ENCODE measurements at places on chromosomes 11 and 22. TPM values are rescaled to one million over a fixed set of nuclear protein-coding genes. Genes with fewer than 3 reads are reported as not detected.

GRCh38 chr11:20547411-20547810 lies 52.0 kb upstream of the SLC6A5 start:
- H3K27ac ChIP-seq, result no peak overlapping the region
- no peaks in the 10 kb centered on the region for H3K4me1 ChIP-seq
- H3K4me3 ChIP-seq, result no peak overlapping the region
- no peaks in the 10 kb centered on the region for H3K27me3 ChIP-seq

DNA sequence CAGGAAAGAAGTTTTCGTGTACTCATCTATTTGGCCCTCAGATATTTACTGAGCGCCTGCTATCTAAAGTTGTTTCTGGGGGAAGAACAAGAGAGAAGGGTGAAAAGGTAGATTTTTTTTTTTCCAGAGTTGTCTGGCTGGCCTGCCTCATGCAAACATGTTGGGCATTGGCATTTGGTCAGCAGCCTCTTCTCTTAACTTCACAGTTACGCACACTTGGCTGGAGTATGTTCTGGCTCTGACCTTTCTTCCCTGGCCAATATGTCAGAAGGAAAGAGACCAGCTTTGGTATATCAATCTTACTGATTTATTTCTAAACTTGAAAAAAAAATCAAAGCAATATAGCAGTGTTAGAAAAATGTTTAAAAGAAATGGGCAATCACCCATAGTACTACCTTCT lies 54.2 kb upstream of the GRAMD1B start:
- H3K27ac ChIP-seq, result no peak overlapping the region
- no peaks in the 10 kb centered on the region for H3K27me3 ChIP-seq
- no peaks in the 10 kb centered on the region for H3K4me1 ChIP-seq
- no peak overlapping the region for H3K4me3 ChIP-seq
- H3K36me3 ChIP-seq, result no peaks in the 10 kb centered on the region

DNA sequence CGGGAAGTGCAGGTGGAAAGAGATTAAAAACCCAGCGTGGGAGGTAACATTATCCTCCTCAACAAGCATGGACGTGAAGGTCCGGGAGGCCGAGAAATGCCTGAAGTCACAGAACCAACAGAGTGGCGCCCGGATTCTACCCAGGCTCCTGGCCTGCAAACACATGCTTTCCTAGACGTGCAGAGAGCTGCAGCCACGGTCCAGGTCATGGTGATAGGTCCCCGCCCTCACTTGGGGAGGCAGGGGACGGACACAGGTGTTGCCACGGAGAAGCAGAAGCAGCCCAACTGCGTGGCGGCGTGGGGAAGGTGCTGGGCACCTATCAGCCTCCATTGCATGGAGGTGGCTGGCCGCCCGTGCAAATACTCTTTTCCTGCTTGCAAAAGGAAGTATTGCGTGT lies 148.8 kb downstream of the MPPED1 start:
- H3K27ac ChIP-seq, result no peak overlapping the region
- H3K36me3 ChIP-seq, result no peaks in the 10 kb centered on the region
- no peak for DNase-seq
- H3K27me3 ChIP-seq, result no peaks in the 10 kb centered on the region

- no peaks in the 10 kb centered on the region for H3K27me3 ChIP-seq
- no peak overlapping the region for H3K4me3 ChIP-seq
- H3K4me1 ChIP-seq, result no peaks in the 10 kb centered on the region
- no peaks in the 10 kb centered on the region for H3K36me3 ChIP-seq
- DNase-seq, result no peak
Measured at GRCh38 chr11:41045266-41045665, 414.2 kb downstream of the LRRC4C start.

GRCh38 chr11:8015753-8016239 lies 28.7 kb downstream of the EIF3F start:
- no peaks in the 10 kb centered on the region for H3K4me1 ChIP-seq
- no peak for DNase-seq
- H3K27me3 ChIP-seq, result no peaks in the 10 kb centered on the region
- no peak overlapping the region for H3K27ac ChIP-seq
- no peak overlapping the region for H3K4me3 ChIP-seq
- H3K36me3 ChIP-seq, result no peaks in the 10 kb centered on the region

GRCh38 chr11:19013181-19013857 lies 47.2 kb downstream of the MRGPRX2 start:
- no peaks in the 10 kb centered on the region for H3K4me1 ChIP-seq
- no peak overlapping the region for H3K27ac ChIP-seq
- no peak overlapping the region for H3K4me3 ChIP-seq
- no peak for DNase-seq
- H3K36me3 ChIP-seq, result no peaks in the 10 kb centered on the region
- no peaks in the 10 kb centered on the region for H3K27me3 ChIP-seq

DNA sequence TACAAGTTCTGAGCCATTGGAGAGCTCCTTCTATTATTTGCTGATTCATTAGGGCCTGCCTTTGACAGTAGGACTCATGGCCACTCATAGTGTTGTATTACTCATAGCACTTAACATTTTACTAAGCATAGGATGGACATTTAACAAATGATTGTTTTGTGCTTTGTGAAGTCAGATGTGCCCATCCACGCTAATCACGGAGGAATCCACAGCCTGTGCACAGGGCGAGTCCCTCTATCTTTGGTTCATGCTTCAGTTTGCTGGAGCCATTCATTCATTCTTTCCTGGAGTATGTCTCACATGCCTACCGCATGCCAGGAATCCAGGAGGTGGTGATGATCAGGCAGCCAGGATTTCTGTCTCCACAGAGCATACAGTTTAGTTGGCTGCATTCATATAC lies 254.1 kb downstream of the NTM start:
- H3K4me1 ChIP-seq, result no peaks in the 10 kb centered on the region
- no peak overlapping the region for H3K27ac ChIP-seq
- H3K4me3 ChIP-seq, result no peak overlapping the region
- no peaks in the 10 kb centered on the region for H3K36me3 ChIP-seq

Gene APOA4
- polyA plus RNA-seq, result 0.64 TPM

Gene MS4A4E
- polyA plus RNA-seq, result not detected

Gene FAM76B
- polyA plus RNA-seq, result 6.9 TPM

DNA sequence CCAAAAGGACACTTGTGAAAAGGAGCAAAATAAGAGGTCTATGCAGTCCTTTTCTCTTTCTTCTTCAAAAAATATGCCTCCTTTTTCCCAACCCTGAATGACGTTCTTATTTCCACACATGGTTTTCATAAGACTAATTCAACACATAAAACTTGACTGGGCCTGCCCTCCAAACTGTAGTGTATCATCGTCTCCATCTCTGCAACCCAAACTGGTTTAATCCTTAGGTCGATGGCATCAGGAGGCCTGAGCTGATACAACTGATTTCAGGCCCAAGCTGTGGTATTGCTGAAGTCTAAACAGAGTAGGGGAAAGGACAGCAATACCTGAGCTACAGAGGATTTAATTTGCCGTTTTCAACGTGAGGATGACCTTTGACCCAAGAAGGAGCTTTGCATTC lies 130.0 kb upstream of the MTNR1B start:
- H3K27me3 ChIP-seq, result no peaks in the 10 kb centered on the region
- H3K4me1 ChIP-seq, result no peaks in the 10 kb centered on the region
- H3K36me3 ChIP-seq, result no peaks in the 10 kb centered on the region
- H3K4me3 ChIP-seq, result no peak overlapping the region
- DNase-seq, result no peak

DNA sequence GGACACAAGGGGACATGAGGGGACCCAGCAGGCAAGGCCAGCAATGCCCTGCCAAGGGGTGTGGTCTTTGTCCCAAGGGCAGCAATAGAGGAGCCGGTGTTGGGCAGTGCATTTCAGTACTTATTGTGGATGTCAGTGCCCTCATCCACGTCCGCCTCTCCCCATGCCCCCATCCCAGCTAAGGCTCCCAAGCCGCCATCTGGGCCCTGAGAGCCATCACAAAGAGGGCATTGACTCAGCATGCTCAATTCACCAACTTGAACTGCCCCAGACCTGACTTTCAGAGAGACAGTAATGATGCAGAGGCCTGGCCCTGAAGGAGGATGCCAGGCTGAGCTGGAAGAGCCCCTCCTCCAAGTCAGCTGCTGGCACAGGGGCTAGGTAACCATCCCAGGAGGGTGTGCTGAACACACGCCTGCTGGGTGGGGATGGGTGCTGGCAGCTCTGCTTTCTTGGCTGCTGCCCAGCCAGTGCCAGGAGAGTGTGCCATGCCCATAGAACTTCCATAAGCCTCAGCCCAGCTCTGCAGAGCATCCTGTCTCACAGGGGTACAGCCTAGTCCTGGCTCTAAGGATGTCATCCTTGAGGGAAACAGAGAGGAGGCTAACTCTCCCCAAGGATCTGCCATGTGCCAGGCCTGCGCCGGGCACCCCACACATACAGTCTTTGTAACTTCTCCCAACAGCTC lies 46.5 kb downstream of the PDE2A start:
- H3K36me3 ChIP-seq, result no peaks in the 10 kb centered on the region
- no peaks in the 10 kb centered on the region for H3K27me3 ChIP-seq
- no peak for DNase-seq
- no peak overlapping the region for H3K4me3 ChIP-seq
- H3K4me1 ChIP-seq, result no peaks in the 10 kb centered on the region

- no peak overlapping the region for H3K27ac ChIP-seq
- peak; percentile 39 for DNase-seq
- no peaks in the 10 kb centered on the region for H3K4me1 ChIP-seq
- no peaks in the 10 kb centered on the region for H3K27me3 ChIP-seq
- H3K36me3 ChIP-seq, result no peaks in the 10 kb centered on the region
- H3K4me3 ChIP-seq, result no peak overlapping the region
Measured at GRCh38 chr11:77090046-77090372, 12.6 kb upstream of the OMP start.

GRCh38 chr22:36288571-36289405 lies 35.9 kb downstream of the APOL1 start:
- peak; percentile 49 for DNase-seq
- H3K27ac ChIP-seq, result no peak overlapping the region
- H3K4me1 ChIP-seq, result no peaks in the 10 kb centered on the region
- H3K27me3 ChIP-seq, result no peaks in the 10 kb centered on the region
- H3K4me3 ChIP-seq, result no peak overlapping the region
- peaks cover 11% of the 10 kb centered on the region for H3K36me3 ChIP-seq

Gene EFCAB6
- 0.88 TPM for polyA plus RNA-seq

Gene JAM3
- polyA plus RNA-seq, result 56.8 TPM

GRCh38 chr11:30478923-30479322 lies 107.2 kb downstream of the MPPED2 start:
- H3K4me1 ChIP-seq, result peaks cover 7% of the 10 kb centered on the region
- DNase-seq, result no peak
- H3K27me3 ChIP-seq, result no peaks in the 10 kb centered on the region
- H3K4me3 ChIP-seq, result no peak overlapping the region
- no peaks in the 10 kb centered on the region for H3K36me3 ChIP-seq

- no peaks in the 10 kb centered on the region for H3K27me3 ChIP-seq
- peak within 1 kb of the TSS; percentile 6 for H3K27ac ChIP-seq
- H3K4me1 ChIP-seq, result no peaks in the 10 kb centered on the region
- DNase-seq, result peak; percentile 88
- H3K36me3 ChIP-seq, result no peaks in the 10 kb centered on the region
Measured at GRCh38 chr22:33920197-33920540, at the start of gene LARGE1. Gene LARGE1, minus strand, starts transcription at chr22:33920476.

DNA sequence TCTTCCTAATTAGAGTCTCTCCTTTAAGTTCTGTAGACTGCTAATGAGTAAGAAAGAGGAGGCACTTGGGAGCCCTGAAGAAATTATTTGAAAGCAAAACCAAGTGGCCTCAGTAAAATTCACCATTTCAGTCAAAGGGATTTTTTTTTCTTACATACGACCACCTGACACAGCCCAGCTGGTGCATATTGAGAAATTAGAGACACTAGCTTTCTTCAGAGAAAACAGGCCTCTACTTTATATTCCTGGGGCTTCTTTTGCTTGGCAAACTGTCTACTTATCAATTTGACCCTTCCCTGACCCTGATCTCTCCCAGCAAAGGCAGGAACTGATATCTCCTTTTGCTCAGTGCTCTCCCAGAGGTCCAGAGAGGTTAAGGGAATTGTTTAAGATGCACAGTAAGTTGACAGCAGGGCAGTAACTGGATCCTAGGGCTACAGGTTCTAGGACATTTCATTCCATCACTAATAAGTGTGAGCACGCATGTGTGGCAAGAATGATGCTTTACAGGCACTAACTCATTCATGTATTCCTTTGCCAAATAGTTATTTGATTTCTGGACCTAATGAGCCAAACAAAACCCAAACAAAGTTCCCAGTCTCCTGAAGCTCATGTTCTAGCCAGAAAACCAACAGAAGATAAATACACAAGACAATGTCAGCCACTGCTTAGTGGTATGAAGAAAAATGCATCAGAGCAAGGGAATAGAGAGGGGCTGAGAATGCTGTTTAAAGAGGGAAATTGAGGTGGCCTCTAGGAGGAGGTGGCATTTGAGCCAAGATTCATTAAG lies 467.6 kb downstream of the SOX6 start:
- H3K4me1 ChIP-seq, result no peaks in the 10 kb centered on the region
- no peaks in the 10 kb centered on the region for H3K27me3 ChIP-seq

DNA sequence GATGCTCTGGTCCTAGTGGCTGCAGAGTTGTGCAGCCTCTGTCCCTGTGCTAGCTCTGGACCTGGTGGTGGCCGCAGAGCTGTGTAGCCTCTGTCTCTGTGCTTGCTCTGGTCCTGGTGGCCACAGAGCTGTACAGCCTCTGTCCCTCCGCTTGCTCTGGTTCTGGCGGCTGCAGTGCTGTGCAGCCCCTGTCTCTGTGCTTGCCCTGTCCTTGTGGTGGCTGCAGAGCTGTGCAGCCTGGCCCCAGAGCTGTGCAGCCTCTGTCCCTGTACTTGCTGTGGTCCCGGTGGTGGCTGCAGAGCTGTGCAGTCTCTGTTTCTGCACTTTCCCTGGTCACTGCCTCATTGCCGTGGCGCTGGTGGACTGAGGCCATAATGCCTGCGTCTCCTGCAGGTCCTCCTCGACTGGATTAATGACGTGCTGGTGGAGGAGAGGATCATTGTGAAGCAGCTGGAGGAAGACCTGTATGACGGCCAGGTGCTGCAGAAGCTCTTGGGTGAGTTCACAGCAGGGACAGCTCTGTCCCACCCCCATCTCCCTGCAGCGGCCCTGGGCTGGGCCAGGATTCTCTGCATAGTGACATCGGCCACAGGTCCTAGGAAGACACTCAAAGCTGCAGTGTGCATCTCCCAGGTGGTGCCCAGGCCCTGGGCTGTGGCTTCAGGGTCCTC lies 61.9 kb upstream of the PARVG start:
- peak; percentile 57 for DNase-seq
- no peak overlapping the region for H3K4me3 ChIP-seq
- no peaks in the 10 kb centered on the region for H3K36me3 ChIP-seq
- H3K27ac ChIP-seq, result no peak overlapping the region
- H3K27me3 ChIP-seq, result no peaks in the 10 kb centered on the region
- H3K4me1 ChIP-seq, result no peaks in the 10 kb centered on the region

GRCh38 chr11:11571893-11572292 lies 49.9 kb downstream of the GALNT18 start:
- H3K4me1 ChIP-seq, result peaks cover 6% of the 10 kb centered on the region
- no peak overlapping the region for H3K4me3 ChIP-seq
- H3K27me3 ChIP-seq, result no peaks in the 10 kb centered on the region
- peak overlapping the region; percentile 90 for H3K27ac ChIP-seq
- no peak for DNase-seq

DNA sequence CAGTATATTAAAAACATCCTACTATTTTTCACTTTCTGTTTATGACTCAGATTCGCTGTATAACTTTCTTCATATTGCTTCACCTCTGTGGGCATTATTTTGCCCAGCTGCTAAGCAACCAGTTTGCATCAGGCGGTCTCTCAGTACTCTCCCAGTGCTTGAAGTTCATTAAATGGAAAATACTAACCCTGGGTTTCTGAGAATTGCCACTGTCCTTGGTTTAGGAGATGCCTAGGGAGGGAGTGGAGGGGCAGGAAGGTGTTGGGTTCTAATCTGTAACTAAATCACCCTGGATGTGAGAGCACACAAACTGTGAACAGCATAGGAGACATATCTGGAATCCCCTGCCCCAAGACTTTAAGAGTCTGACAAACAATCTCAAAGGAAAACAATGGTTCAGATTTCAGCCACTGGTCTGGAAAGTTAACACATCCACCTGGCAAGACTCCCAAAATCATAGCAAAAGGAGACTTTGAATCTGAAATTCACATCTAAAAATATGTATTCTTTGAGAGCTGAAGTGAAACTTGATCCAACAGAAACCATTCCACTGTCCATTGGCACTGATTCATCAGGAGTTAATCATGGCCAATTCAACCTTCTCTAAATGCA lies 540.0 kb downstream of the SOX6 start:
- peak overlapping the region; percentile 90 for H3K27ac ChIP-seq

All from aorta (tissue), 5 donors.